M059J (cell line): ENCODE measurements at places on chromosomes 2 and 18. TPM values are rescaled to one million over a fixed set of nuclear protein-coding genes. Genes with fewer than 3 reads are reported as not detected.

DNA sequence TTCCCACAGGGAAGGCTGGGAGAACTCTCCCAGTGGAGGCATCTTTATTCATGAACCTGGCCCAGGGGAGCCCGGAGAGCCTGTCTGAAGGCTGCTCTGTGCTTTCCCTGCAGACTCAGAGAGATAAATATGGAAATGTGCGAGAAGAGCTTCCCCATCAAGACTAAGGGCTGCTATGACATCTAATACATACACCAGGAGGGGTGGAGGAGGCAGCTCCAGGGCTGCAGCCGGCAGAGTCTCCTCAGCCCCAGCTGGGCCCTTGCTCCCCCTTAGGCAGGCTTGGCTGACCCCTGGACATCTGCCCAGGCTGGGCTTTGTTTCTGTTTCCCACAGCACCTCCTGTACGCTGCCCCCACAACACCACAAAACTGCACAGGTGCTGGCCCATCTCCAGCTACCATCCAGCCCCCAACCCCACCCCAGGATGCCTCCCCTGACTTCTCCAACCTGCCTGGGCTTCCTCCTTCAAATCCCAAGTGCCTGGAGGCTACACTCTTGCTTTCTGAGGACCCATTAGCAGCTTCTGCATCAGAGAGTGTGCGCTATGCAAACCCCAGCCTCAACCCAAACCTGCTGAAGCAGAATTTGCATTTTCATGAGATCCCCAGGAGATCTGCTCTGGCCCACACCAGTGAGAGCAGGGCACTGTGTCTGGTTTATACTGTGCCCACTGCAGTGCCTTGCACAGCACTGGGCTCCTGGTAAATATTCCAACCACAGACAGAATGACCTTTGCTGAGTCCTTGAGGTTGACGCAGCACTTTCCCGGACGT is 96.8 kb downstream of the VSNL1 start:
- DNase-seq: no peak

DNA sequence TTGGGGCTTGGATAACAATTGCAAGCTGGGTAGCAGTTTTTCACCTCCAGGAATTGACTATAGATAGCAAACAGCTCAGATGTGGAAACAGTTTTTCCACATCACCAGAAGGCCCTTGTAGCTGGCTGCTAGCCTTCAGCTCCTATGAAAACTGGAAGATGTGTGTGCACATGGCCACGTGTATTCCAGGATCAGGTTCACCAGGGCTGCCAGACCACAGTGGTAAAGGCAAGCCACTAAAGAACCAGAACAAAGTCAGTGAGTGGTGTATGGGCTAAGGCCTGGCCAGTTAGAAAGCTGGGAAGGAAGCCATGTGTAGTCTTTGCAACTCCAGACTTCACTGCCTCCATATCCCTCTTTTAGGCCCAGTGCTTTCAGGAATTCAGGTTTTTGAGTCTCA is 12.9 kb downstream of the LRRTM1 start:
- no peak for DNase-seq

- no peak for DNase-seq
Observed at GRCh38 chr2:96934182-96934495, 52.2 kb downstream of the FAM178B start.

EPAS1 gene
- 22.0 and 23.7 TPM in 2 replicates for total RNA-seq
